Hepatic stellate cell (primary cell): ENCODE measurements at places on chromosomes 7 and 10.

DNA sequence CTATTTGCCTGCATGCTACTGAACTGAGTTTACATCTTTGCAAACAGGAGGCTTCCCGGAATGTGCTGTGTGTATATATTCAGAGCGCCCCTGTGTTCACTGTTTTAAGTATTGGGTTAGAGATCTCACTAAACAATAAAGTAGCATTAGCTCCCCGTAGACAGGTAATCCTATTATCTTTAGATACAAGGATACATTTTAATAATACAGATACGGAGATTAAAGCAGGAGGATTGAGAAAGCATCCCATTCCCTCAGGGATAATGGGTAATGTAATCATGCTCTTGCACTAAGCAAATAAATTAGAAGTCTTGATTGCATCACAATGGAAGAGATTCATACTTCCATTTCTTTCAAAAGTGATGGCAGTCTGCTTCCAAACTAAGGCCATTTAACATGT, 809.0 kb downstream of the NRG3 start:
- no peak for DNase-seq

DNA sequence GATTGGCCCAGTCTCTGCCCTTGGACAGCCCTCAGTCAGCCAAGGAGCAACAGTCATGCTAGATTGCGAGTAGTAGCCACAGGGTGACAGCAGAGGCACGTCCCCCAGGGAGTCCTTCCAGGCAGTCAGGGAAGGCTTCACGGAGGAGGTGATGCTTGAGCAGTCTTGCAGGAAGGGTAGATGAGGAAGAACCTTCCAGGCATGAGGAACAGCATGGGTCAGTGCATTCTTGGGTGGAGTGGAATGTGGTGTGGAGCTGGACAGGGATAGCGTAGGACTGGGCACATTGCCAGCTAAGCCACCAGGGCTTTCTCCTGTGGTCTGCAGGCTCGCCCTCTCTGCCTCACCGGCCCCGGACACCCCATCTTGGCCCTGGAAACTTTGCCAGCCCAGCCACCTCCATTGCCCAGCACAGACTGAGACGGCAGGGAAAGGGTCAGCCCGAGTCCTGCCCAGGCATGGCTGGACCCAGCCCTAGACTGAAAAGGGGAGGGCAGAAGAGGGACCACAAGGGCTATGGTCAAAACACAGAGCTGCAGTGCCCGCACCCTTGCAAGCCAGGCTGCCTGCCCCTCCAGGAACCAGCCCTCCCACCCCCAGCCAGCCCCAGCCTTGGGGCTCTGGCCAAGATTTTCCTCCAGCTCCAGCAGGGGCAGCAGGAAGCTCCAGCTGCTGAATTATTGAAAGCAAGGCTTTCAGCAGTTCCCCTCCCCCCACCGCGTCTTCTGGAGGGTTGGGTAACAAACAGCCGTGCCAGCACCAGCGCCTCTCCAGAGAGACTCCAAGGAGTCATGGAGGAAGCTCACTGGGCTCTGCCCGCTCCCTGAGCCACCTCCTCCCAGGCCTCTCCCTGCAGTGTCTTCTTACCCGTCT, 18.7 kb downstream of the SRRM3 start:
- DNase-seq, result peak; percentile 32

DNA sequence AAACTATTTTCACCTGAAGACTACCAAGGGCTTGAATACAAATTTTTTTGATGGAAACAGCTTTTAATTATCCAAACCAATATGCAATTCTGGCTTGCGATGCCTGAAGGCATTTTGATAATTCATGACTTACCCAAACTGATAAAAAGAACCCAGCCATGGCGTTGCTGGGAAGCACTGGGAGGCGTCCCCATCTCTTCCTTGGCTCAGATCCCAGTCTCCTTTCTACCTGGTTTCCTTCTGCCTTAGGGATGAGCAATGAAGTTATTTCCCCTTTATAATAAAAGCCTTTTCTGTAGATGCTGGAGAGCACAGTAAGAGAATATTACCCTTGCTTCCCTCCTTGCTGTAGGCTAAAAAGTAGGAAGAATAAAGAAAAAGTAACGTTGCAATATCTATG, 129.1 kb upstream of the ANK3 start:
- DNase-seq, result no peak

DNA sequence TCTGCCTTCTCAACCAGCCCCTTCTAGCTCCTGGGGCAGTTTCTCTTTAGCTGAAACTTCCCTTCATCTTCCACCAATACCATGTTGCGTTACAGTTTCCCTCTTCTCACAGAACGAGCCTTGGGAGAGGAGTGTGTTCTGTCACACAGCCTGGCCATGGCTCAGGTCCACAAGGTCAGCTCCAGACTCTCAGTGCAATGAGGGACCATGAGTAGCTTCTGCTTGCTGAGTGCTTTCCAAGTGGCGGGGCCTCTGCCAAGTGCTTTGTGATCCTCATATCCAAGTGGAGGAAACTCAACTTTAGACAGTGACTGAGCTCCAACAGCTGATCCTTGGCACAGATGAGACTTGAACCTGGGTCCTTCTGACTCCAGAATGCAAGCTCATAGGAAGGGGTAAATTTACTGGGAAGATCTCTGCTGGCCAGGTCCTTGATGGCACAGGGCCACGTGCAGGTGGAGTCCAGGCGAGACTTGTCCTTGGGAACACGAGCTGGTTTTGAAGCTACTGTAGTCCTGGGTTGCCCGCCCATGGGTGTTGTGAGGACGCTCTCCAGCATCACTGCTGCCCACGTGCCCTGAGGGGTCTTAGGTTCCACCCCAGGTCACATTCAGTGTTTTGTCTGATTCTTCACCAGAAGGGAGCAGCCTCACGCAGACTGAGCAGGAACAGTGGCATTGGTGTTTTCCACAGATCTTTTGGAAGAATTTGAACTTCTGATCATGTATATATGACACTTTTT, 238.0 kb downstream of the EBF3 start:
- no peak for DNase-seq

- DNase-seq, result peak; percentile 74
Observed at GRCh38 chr10:5595994-5596471, 70.4 kb downstream of the ASB13 start.

DNA sequence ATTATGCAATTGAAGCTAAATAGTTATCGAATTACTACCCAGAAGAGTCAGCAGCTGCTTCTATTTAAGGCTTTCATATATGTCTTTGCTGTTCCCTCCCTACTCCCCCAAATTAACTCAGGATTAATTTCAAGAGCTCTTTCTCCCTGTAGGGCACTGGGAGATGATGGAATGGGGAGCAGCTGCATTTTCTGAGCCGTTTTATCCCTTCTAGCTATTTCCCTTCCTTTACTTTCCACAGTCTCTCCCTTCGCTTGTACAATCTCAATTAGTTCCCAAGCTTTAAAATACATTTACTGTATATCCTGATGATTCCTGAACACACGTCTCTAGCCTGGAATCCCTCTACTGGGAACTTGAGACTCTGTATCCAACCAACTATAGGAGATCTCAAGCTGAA, 19.8 kb upstream of the TSPAN12 start:
- no peak for DNase-seq

DNA sequence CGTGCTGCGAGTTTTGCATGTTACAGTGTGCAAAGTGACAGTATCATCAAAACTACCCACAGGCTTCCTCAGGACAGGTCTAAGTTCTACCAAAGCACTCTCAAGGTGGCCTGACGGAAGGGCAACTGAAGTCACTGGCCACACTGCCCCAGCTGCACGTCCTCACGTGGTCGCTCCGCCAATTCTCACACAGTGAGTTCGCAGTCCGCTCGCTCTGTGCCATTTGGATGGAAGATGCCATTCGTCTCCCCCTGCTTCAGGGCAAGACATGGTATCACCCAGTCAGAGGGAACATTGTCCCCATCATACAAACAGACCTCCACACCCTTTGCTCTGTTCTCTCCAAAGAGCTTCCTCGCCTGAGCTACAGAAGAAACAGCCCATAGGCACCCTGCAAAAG, 109.6 kb upstream of the COBL start:
- no peak for DNase-seq

- no peak for DNase-seq
Observed at GRCh38 chr7:64873517-64873916, 29.6 kb upstream of the ZNF273 start.

DNA sequence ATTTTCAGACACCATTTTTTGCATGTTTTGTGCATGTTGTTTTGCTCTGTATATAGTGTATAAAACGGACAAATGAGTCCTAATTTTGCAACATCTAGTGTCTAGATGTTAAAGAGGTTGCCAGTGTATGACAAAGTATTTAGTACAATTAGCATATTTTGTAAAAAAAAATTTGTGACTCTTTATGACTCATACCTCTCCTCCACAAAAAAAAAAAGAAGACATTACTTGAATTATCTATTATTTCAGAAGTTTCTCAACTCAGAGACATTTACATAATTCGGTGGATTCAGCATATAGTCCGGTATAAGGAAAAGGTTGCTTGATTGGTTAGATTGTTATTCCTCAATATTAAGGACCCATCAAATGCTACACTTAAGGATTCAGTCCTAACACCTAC, 26.0 kb downstream of the NUP42 start:
- DNase-seq, result no peak

DNA sequence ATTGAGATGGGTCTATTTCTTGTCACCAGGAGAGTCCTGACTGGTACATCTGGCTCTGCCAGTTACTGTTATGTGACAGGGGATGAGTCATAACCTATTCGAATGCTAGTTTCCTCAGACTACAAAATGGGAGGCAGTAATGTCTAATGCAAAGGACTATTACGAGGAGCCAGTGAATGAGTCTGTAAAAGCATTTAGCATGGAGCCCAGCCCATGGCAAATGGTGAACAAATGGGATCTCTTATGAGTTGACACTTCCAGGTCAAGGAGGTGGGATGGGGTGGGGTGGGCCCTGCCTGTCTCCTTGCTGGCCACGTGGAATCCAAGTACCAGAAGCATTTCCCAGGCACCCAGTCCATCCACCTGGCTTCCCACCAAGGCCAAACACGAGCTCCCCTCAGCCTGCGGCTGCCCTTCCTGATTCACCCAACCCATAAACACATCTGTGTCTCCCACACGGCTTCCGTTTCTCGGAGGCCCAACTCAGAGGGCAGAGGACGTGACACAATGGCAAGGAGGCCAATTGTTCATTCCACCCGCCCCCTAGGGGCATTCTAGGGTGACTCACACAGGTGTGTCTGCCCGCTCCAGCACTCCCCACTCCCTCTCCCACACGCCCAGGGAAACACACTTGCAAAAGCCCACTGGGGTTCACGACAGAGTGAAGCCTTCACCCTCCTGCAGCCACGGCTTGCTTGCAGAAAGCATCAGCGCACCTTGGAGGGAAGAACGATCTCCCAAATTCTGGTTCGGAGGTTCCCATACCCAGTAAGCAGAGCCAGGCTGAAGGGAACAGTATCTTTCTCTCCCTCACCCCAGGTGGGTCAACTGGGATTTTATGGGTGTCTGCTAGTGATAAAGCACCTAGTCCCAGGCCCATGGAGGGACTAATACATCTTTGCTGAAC, 109.8 kb downstream of the SH3PXD2A start:
- DNase-seq, result no peak

GRCh38 chr10:36676321-36676720, 449.1 kb upstream of the ANKRD30A start:
- DNase-seq, result no peak

DNA sequence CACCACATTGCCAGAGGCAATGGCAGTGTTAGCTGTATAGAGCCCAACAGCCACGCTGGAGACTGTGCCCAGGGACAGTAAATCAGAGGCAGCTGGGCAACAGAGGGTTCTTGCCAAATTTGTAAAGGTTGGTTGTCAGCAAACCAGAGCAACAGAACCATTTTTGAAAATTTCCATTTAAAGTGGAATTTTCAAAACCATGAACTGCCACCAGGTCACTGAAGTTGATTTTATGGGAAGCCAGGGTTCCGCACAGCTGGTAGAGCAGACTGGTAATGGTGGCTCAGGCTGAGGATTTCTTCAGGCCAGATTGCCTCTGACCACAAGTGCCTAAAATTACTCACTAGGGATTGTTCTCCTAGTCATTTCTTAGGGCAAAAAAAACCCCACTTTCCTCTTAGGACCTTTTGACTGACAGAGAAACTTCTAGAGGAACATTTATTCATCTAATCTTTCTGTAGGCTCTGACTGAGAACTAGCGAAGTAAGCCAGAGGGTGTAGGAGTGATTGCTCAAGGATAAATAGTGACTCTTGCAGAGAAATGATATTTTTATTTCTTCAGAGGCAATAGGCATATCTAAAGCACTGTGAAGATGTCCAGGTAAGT, 342.4 kb downstream of the BBS9 start:
- DNase-seq, result no peak

DNA sequence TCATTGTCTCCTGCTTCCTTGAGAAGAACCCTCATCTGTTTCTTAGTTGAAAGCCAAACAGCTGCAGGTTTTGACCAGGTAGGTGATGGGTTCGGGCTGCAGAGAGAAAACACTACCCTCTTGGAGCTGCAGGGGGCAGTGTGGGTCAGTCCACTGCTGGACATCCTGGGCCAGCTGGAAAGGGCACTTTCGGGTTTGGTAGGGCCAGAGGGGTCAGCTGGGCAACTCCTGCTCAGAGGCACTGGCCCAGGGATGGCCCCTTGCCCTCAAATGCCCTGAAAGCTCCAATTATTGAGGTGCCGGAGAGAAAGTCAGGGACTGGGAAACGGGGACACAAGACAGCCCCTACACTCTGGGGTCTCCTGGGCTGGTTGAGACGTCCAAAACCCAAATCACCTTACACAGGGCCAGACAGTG, 90.7 kb downstream of the MKI67 start:
- peak; percentile 42 for DNase-seq

DNA sequence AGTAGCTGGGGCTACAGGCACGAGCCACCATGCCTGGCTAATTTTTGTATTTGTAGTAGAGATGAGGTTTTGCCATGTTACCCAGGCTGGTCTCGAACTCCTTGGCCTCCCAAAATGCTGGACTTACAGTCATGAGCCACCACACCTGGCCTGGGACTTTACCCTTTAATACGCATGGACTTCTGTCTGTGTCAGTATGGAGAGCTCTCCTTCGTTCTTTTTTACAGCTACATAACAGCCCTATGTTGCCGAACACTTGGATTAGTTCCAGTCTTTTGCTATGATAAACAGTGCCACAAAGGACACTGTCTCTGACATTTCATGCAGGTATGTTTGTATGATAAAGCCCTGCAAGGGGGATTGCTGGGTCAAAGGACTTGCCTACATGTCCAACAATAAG, 10.9 kb upstream of the OAT start:
- DNase-seq, result no peak

DNA sequence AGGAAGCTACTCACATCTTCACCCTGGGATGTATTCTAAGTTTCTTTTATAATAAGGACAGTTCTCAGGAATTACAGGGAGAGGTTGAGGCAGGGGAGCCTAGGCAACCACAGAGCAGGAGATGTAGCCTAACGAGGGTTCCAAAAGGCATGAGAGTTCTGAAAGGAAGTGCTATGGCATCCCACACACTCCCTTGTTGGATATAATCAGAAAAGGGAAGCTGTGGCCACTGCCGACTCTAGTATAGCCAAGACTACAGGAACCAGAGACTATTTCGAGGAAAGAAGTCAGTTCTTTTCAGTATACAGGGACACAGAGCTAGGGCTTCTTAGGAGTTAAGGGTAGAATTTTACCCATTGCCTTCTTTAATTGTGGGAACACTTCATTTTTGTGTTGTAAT, 11.0 kb downstream of the PRR15 start:
- DNase-seq, result no peak

- no peak for DNase-seq
Observed at GRCh38 chr10:99555825-99556523, 23.2 kb downstream of the NKX2-3 start.
